Right atrium auricular region (tissue), 2 donors: ENCODE measurements at places on chromosomes 11 and 22.
A peak's percentile ranks its signal among the peaks of the same experiment; 100 is the strongest.

DNA sequence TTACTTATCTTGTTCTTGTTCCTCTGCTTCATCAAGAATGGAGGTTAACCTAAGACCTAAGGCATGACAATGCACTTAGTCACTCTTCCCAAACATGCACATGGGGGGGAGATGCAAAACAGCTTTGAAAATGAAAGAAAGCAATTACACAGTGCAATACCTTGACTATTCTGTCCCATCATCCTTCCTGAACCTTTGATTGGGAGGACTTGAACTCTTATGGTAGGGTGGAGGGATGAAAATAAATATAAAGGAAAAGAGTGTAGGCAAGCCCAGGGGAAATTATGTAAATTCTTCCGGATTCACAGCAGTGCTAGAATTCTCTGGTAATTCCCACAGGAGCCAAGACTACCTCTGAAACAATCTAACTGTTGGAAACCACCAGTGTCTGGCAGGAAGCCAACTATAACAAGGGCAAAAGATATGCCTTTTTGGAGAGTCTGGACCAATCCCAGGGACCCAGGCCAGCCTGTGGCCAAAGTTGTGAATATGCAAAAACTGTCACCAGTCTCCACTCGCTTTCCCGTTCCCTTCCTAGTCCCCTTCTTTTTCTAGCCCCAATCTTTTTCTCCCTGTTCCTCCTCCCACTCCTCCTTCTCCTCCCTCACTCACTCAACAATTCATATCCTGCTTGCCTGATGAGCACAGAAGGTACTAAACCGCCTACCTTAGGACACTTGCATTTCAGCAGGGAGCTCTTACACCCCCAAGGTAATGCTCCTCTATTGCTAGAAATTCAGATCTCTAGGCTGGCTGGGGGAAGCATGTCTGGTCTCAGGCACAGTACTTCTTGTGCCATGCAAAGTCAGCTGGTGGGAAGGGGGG is 2.5 kb upstream of the RCN1 start:
- peak; percentile 83 for DNase-seq

- DNase-seq = no peak
These were observed 16.6 kb downstream of the RTN4RL2 start for GRCh38 chr11:57476757-57477506.

DNA sequence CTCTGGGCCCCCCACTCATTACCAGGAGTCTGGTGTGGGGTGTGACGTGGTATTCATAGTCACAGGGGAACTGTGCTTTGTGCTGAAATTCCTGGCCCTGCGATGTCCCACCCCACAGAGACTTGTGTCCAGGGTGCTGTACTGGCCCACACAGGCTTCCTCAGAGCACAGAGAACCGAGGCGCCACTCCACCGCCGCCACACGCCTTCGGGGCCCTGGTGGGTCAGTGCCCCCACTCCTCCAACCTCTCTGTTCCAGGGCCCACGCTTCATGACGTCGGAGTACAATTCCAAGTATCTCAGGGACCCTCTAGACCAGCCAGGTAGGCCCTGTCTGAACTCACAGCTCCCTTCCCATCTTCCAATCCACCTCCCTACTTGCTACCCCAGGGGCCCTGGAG is 23.5 kb upstream of the LRRC10B start:
- DNase-seq = no peak

GRCh38 chr11:82539669-82540068 is 194.0 kb downstream of the FAM181B start:
- DNase-seq = no peak

GRCh38 chr22:36743011-36743410 is 32.9 kb downstream of the IFT27 start:
- DNase-seq = no peak

DNA sequence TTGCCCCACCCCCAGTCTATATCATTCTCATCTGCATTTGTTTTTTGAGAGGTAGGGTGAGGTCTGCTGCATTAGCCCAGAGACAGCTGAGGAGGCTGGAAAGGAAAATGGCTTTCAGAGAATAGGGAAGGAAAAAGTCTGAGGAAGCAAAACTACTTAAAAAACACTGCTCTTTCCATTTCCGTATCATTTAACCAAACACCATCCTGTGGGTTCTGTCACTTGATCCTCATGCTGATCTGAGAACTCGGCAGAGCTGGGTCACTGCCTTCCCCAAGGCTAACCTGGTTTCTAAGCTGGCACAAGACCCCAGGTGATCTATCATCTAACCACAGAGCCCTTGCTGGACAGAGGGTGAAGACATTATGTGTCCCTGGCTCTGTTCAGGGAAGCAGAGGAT is 1.2 kb downstream of the FOLR2 start:
- peak; percentile 54 for DNase-seq

- no peak for DNase-seq
These were observed 102.1 kb upstream of the APOA1 start for GRCh38 chr11:116939499-116939898.

- DNase-seq = no peak
These were observed 202.5 kb downstream of the SBF2 start for GRCh38 chr11:10091314-10092045.

GRCh38 chr11:17544181-17544622 is at the start of gene USH1C:
Gene USH1C (minus strand): TSS chr11:17544416. CDS start chr11:17544307, 109 bp downstream.
- no peak for DNase-seq

DNA sequence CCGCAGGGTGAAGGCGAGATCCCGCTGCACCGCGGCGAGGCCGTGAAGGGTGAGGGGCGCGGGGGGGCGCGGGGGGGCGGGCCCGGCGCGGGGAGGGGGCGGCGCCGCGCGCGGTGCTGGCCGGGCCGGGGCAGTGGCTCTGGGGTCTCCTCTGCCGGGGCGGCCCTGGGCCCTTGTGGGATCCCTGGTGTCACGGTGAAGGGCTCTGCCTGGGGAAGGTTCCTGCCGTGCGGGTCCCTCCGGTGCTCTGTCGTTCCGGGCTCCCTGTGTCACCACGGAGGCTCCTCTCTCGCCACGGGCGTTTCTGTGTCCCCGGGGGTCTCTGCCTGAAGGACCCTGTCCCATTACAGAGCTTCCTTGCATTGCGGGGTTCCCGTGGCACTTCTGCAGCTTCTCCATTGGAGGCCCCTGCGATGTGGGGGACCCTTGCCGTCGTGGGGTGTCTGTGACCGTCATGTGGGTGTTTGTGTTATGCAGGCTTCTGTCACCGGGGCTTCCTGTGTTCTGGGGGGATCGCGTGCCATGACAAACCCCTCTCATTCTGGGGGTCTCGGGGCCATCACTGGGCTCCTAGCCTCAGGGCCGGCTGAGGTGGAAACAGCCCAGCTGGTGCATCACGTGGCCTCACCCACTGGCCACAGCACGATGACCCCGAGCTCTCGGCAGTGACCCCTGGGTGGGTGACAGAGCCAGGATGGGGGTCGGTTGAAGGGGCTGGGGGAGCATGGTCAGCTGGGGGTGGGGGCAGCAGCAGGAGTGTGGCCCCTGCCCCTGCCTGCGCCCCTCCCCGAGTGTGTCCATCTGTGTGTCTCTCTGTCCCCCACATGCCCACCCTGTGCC is 25.3 kb downstream of the SHANK3 start:
- no peak for DNase-seq

DNA sequence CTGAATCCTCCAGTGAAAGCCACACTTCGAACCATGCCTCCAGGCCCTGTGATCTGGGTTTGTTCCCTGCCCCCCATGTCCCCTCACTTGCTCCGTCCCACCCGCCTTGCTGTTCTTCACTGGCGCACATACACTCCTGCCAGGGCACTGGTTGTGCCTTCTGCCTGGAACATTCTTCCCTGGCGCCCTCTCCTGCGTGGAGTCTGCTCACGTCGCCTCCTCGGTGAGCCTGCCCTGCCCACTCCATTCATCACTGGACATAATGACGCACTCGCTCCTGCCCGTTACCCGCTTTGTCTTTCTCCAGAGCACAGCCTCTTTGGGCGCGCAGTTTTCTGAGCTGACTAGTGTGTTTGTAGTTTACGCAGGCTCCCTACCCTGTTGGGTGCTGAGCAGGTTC is 21.0 kb upstream of the MIEF1 start:
- no peak for DNase-seq

DNA sequence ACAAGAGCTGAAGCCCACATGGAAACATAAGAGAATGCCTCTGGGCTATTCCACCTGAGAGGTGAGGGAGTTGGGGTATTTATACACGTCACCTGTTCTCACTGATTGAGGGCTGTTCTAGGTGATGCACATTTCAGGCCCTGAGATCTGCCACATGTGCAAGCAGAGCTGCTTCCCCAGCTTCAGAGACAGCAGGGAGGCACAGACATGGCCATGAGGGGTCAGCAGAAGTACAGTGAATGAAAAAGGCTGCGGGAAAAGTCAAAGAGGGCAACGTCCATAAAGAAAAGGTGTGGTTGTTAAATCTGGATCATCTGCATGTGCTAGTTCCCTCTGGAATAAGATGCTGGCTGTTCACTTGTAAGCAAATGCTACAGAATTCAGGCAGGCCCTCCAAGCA is 75.4 kb downstream of the GAB4 start:
- no peak for DNase-seq

DNA sequence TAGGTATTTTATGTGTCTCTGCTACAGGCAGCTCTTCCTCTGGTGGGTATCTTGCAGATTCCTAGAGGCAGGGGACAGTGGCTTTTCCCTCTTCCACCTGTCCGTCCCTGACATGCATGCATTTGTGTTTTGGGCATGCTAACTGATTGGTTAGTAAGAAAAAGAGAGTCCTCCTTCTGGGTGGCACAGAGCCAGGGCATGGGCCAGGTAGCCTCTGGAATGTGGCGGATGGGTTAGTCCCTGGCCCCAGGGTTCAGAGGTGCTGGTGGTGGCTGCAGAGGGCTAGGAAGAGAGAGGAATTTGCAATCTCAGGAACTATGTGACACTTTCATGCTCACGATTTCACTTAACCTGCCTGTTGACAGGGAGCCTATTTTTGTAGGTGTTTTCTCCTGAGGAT is 5.8 kb upstream of the MS4A15 start:
- no peak for DNase-seq

- DNase-seq = no peak
These were observed 56.2 kb downstream of the RASSF10 start for GRCh38 chr11:13065200-13065787.

DNA sequence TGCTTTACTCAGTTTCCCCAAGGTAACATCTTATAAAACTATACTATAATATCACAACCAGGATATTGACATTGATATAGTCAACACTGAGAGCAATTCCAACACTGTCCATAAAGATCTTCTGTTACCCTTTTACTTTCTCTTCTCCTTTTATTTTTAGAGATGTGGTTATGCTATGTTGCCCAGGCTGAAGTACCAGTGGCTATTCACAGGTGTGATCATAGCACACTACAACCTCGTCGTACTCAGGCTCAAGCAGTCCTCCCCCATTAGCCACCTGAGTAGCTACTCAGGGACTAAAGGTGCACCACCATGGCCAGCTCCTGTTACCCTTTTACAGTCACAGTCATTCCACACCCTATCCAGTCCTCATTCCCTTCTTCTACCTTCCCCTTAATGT is 119.7 kb downstream of the CWF19L2 start:
- DNase-seq = no peak

DNA sequence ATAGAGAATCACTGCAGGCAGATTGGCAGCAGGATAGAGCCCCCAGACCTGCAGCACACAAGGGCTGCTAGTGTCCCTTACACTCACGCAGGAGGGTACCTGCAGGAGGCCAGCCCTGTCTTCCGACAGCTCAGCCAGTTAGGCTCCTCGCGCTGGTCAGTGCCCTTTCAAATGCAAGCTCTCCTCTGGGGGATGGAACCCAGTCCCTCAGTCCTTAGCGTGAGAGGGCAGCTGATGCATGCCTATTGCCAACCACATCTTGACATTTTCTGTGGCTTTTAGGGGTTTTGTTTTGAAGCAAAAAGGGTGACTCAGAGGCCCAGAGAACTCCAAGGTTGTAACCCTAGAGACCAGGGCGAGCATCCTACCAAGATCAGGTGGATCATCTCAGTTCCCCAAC is 40.0 kb downstream of the WNT11 start:
- DNase-seq = no peak

- no peak for DNase-seq
These were observed 117.5 kb upstream of the ZBED5 start for GRCh38 chr11:10975287-10975721.

DNA sequence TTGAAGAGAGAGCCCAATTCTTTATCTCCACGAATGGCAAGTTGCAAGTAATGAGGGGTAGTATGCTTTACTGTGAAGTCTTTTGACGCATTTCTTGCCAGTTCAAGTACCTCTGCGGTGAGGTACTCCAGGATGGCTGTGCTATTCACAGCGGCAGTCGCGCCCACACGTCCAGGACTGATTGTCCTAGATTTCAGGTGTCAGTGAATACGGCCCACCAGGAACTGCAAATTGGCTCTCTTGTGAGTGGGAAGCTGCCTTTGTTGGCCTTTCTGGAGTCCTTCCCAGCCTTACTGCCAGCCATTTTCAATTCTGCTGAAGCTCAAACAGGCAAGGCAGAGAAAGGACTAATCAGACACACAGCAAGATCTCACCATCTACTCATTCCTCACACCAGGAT is 8.5 kb downstream of the PPFIA1 start:
- DNase-seq = no peak

- DNase-seq = no peak
These were observed 1172.1 kb upstream of the RAG2 start for GRCh38 chr11:37770145-37770544.

DNA sequence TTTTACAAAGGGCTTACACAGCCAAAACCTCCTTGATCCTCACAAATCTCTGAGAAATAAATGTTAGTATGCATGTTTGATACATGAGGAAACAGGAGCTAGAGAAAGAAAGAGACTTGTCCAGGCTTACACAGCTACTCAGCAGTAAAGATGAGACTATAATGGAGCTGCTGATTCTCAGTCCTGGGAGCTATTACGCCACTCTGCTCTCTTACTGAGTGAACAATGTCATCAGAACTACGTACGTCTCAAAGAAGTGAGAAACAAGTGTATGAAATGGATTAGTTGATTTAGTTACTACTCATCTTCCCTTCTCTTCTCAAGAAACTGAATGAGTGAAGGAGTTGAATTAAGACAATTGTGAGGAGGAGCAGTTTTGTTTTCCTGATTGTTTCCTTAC is 12.3 kb downstream of the MS4A6E start:
- DNase-seq = no peak

DNA sequence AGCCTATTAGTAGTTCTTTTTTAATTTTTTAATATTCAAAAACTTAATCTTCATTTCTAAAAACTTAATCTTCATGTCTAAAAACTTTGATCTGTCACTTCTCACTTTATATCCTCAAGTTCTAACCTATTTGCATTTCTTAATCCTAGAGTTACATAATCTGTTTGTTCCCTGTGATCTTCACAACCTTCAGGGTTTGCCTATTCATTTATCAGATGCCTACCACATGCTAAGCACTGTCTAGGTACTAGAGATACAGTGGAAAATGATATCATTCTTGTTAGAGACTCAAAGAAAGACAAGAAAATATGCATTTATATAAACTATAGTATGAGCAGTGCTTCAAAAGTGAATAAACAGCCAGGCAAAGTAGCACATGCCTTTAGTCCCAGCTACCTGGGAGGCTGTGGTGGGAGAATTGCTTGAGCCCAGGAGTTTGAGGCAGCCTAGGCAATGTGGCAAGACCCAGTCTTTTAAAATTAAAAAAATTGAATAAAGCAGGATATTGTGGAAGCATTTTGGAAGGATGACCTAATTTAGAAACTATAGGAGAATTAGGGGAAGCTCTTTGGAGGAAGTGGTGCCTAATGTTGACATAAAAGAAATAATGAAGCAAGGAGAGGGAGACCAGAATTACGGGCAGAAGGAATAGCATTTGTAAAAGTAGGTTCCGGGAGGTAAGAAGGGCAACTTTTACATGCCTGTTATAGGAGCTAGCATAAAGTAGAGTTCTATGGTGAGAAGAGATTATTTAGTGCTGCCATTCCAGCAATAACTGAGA is 54.4 kb upstream of the GRK2 start:
- no peak for DNase-seq

GRCh38 chr11:2534957-2535672 is 90.3 kb downstream of the KCNQ1 start:
- no peak for DNase-seq

GRCh38 chr22:43154887-43155536 is 3.7 kb downstream of the TSPO start:
- no peak for DNase-seq
